ENCODE measurements at places on chromosomes 12 and 14.

DNA sequence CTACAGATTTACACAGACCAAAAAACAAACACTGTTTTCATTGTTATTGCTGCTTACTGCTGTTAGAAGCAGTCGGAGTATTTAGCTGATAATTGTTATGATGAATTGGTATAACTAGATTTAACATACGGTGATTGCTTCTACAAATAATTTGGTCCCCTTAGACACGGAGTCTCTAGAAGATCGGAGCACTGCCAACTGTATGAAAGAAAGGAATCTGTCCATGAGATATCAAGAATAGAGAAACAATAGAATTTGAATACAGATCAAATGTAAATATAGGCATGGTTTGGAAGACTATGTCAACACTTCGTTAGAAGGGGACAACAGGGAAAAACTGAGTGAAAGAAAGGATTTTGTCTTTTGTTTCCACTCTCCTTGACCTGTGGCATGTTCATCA lies 110.9 kb downstream of the PPP2R5E start:
- DNase-seq: no peak

- no peak for DNase-seq
These were observed 376.5 kb downstream of the NPAS3 start for GRCh38 chr14:33315217-33315616.

DNA sequence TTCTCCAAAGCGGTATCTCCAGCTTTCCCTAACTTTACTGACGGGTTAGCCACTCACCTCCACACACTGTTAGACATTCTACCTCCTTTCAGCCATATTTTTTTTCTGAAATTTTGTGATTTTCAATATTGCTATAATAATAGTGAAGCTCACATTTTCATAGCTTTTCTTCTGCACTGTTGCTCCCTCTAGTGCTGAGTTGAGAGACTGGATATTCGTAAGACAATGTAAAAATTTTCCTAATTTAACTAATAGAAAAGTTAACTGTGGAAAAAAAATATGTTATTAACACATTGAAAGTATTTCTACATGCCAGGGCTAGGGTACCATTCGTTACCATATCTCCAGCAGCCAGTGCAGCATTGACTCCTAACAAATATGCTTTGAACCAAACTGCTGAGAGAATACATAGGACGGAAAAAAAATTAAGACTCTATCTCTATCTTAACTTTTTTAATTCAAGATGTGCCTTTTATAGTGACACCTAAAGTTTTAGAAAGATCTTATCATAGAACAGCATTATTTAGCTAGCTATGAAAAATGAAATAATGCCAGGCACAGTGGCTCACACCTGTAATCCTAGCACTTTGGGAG lies 48.7 kb upstream of the ABCC9 start:
- DNase-seq: no peak

- no peak for DNase-seq
These were observed 65.3 kb downstream of the FOS start for GRCh38 chr14:75343911-75344310.

- DNase-seq: no peak
These were observed 20.4 kb upstream of the RNF212B start for GRCh38 chr14:23217032-23218020.

DNA sequence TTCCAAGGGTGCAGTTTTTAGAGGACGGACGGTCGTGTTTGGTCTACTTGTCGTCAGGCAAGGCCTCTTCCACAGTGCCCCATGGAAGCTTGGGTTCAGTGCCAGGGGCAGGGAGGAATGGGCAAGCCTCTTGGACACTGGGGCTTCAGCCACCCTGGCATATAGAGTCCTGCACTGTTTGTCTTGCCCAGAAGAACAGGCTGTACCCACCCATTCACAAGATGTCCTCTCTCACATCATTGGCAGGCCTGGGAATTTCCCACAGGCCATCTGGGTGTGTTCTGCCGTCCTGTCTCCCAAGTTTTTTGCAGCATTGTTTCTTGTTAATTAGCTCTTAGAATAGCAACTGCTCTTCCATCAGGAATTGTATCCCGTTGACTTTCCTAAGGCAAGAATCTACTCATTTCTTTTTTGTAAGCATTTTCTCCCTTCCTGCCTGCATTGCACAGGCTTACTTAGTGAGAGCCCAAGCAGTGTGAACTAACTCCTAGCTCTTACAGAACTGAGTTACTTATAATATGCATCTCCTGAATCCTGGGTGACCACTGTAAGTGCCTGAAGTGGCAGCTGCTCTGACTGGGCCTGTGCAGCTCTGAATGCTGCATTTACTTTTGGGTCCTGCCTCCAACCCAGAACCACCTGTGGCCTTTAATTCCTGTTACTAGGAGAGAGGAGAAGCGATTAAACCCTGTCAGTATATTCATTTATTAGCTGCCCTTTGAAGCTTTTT lies 149.4 kb upstream of the HIF1A start:
- DNase-seq: no peak

DNA sequence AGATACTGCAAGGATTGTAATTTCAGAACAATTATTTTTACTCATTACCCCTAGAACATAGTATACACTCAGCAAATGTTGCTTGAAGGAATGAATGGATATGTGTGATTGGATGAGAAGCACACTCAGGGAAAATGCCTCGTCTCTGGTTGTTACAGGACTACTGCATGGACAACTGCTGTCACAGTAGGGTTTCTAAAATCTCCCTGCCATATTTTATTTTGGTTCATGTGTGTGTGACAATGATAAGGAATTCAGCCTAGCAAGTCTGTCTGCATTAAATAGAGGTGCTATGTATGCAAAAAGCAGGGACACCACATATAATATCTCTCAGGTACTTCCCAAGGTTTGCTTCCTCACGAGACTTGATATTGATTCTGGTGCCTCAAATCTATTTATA lies 1.4 kb downstream of the PTPRR start:
- no peak for DNase-seq

- no peak for DNase-seq
These were observed 80.0 kb upstream of the RPH3A start for GRCh38 chr12:112711507-112711906.

DNA sequence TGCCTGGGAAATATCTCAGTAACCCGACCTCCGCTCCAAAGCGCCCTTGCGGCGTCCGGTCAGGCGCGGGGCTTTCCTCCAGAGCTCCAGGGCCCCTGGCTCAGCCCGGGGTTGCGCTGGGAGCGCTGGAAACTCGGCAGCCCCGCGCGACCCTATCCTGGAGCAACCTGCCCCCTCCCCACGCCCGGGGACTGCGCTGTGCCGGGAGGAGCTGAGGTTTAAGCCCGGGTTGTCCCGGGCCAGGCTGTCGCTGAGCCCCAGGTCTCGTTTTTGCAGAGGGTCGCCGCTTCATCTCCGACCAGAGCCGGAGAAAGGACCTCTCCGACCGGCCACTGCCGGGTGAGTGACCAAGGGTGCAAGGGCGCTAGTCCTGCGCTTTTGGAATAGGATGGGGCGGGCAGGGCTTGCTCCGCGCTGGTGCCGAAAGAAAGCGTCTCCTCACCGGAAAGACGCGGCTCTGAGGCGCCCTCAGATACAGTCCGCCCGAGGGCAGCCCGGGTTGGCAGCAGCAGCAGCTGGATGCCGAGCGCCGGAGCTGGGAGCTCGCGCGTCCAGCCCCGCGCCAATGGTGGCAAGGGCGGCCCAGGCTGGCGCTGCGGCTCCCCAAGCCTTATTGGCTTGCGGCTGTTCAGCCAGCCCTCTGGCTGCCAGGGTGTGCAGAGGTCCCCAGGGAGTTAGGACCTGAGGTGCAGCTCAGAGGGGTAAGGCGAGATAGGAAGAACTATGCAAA lies 1.5 kb downstream of the SPX start:
- peak; percentile 31 for DNase-seq

- DNase-seq: no peak
These were observed 885.8 kb upstream of the TMEM132C start for GRCh38 chr12:127381043-127381668.

GRCh38 chr14:22221508-22221907 lies 367.5 kb downstream of the DAD1 start:
- no peak for DNase-seq

- DNase-seq: no peak
These were observed 113.3 kb downstream of the PTGER2 start for GRCh38 chr14:52427460-52427859.

DNA sequence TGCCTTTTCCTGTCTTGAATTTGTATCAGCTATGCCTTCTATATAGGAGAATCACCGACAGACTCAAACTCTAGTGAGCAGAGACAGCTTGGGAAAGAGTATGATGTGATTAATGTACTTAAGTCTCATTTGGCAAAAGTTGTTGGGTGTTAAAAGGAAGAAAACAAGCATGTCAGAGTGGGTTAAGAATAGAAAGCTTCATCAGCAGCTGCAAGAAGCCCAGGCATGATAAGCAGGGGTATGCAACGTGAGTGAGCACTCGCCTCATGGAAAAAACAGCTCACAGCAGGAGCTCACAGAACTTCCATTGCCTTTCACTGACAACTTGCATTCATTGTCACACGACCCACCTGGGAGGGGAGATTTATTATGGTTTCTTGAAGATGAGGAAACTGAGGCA lies 35.9 kb upstream of the WNK1 start:
- DNase-seq: peak; percentile 6

DNA sequence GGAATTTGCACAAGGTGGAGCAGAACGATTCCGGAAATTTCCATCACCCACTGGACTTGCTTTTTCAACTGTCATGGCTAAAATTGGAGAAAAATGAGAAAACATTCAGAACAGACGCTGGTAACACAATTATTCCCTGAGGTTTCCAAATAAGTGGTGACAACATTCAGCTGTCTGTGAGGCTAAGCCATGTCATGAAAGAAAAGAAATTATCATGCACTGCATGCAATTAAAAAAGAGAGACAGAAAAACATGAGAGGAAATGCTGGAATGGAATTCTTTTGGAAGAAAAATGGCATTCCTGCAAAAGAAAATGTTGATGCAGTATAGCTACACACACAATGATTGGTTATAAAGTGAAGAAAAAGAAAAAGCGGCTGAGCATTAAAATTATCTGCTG lies 87.3 kb downstream of the C2CD5 start:
- DNase-seq: no peak

DNA sequence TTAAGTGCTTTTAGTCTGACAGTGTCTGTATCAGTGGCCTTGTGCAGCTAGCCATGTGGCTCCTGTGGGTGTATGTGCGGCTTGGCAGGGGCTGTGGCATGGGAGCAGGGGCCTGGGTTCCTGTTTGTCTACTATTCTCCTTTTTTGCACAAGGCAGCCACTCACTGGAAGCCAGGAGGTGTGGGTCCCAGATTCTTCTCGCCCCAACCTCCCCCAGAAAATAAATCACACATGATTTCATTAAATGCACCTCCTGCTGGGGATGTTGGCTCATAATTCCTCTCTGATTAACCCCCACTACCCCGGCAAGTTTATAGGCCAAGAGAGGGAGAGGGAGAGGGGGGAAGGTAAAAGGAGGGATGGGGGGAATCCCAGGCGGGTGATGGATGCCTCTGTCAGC lies 17.6 kb downstream of the CALCOCO1 start:
- no peak for DNase-seq

DNA sequence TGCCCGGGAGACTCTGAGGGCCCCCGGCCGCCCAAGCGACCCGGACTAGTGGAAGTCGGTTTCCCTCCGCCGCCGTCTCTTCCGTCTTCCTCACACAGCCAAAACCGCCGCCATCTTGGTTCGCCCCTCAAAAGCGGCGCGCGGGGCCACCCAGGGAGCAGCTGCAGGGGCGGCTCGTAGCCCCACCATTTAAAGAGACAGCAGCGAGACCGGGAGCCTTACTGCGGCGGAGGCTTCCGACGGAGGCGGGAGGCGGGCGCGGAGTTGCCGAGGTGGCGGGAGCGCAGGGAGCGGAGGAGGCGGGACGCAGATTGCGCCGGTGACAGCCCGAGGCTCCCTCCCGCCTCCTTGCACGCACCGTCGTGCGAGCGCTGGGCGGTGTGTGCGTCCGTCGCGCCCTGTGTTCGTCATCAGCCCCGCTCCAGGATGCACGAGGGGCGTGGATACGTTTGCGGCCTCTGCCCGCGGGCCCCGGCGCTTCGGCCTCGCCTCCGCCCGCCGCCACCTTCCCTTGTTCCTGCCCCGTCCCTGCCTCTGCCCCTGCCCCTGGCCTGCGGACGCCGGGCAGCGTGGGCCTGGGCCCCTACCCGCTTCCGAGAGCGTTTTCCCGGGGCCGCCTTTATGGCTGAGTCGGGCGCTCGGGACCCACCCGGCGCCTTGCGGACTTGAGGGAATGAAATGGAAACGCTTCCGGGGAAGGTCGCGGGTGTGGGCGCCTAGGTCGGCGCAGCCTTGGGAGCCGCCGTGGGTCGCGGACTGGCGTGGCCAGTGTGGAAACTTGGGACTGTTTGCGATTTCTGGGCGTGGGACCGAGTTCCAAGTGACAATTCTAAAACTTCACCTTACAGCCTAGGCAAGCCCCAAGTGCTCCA lies at the start of gene PPP4R3A:
Gene PPP4R3A, minus strand, starts transcription at position 140 of the 872 bp plus-strand sequence. CDS start 663 bp downstream, outside the sequence.
- DNase-seq: peak; percentile 91

DNA sequence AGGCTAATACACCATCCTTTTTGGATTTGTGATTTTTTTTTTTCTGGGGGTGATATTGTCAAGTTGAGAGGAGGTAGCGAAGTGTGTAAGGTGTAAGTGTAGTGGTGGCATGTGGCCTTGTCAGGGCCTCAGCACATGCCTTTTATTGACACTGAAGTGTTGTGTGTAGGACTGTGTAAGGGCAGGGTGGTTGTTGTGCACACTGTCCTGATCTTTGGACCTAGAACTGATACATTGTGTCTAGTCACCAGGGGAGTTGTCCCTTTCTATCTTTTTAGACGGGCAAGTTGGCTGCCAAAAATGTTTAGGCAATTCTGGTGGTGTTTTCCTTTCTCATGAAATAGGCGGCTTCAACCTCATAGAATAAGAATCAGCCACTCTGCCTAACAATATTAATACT lies 244.0 kb downstream of the NRXN3 start:
- DNase-seq: no peak

GRCh38 chr12:119802472-119802871 lies 74.6 kb downstream of the CIT start:
- DNase-seq: no peak

GRCh38 chr12:100398307-100398706 lies 41.4 kb downstream of the SLC17A8 start:
- no peak for DNase-seq

DNA sequence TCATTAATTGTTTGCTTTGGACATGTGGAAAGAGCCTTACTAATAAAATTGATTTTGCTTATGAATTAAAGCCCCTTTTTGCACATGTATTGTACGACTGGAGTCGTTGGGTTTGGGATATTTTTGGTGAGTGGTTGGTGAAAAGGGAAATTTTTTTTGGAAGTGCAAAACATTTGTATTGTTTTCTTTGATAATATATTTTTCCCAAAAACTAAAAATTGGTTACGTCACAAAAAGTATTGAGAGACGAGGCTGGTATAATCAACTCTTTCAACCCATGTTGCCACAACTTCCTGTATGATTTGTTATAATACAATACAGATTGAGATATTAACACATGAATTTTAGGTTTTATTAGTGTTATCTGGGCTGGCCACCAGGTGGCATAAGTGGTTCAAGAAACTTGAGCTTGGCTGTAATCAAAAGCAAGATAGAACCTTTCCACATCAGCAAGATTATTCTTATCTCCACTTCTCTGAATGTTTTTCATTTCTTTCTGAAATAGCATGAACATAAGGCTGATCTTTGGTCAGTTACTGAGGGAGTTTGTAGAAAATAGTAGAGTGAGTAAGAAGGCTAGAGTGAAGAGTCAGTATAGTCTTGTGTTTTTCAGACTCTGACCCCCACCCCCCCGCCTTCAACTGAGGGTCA lies 8.7 kb downstream of the NGDN start:
- peak; percentile 30 for DNase-seq

Data from activated T-helper 9 cell treated with anti-CD3 and anti-CD28 coated beads, Interleukin-2, amount 50 U/mL, for 16 hours (primary cell).